ENCODE measurements at places on chromosomes 5 and 9. TPM values are rescaled to one million over a fixed set of nuclear protein-coding genes. Genes with fewer than 3 reads are reported as not detected.

- no peak for DNase-seq
- no peaks in the 10 kb centered on the region for H3K27me3 ChIP-seq
- H3K4me3 ChIP-seq: no peak overlapping the region
- no peak overlapping the region for H3K27ac ChIP-seq
- no peaks in the 10 kb centered on the region for H3K4me1 ChIP-seq
- H3K36me3 ChIP-seq: no peaks in the 10 kb centered on the region
These were observed 15.9 kb downstream of the EBF1 start for GRCh38 chr5:159083548-159084452.

DNA sequence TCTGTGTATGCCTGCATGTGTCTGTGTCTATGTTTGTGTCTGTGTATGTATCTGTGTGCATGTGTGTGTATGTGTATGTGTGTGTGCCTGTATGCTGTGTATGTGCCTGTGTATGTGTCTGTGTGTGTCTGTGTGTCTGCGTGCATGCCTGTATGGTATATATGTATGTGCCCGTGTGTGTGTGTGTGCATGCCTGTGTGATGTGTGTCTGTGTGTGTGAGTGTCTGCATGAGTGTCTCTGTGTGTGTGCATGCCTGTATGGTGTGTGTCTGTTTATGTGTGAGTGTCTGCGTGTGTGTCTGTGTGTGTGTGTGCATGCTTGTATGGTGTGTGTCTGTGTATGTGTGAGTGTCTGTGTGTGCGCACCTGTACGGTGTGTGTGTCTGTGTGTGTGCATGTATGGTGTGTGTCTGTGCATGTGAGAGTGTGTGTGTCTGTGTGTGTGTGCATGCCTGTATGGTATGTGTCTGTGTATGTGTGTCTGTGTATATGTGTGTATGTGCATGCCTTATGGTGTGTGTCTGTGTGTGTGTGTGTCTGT, 137.1 kb upstream of the IRX2 start:
- no peaks in the 10 kb centered on the region for H3K36me3 ChIP-seq
- no peaks in the 10 kb centered on the region for H3K4me1 ChIP-seq

DNA sequence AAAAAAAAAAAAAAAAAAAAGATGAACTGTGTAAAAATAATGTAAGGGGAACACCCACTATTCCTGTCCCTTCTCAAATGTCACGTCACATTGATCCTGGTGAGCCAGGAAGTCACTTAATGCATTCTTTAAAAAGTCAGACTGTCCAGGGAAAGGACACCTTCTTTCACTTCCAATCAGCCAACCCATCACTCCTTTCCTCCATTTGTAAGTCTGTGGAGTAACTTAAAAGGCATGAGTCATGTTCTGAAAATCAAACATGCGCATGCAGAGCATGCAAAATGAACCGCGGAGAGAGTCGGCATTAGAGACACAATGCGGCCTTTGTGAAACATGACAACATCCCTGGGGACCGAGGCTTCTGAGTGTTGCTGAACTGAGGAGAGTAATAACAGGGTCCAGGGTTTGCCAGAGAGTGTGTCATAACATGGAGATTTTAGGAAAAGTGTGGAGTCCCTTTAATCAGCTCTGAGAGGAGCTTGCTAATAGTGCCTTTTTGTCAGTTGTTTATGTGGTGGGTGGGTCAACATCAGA, 77.6 kb upstream of the SEMA6A start:
- H3K4me1 ChIP-seq: peaks cover 4% of the 10 kb centered on the region
- H3K36me3 ChIP-seq: no peaks in the 10 kb centered on the region
- H3K27me3 ChIP-seq: no peaks in the 10 kb centered on the region
- DNase-seq: peak; percentile 71
- H3K4me3 ChIP-seq: no peak overlapping the region
- H3K27ac ChIP-seq: peak overlapping the region; percentile 24

DNA sequence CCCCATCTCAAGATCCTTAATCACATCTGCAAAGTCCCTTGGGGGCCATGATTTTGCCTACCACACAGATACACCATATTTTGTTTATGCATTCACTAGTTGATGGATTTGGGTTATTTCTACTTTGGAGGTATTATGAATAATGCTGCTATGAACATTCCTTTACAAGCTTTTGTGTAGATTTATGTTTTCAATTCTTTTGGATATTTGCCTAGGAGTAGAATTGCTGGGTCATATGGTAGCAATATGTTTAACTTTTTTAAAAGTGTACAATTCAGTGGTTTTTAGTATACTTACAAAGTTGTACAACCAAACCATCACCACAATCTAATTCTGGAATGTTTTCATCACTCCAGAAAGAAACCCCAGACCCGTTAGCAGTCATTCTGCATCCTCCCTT, 7.8 kb upstream of the ANP32B start:
- peaks cover 4% of the 10 kb centered on the region for H3K4me1 ChIP-seq
- no peak overlapping the region for H3K4me3 ChIP-seq
- H3K36me3 ChIP-seq: no peaks in the 10 kb centered on the region
- no peak overlapping the region for H3K27ac ChIP-seq
- H3K27me3 ChIP-seq: no peaks in the 10 kb centered on the region

The RANBP3L gene
- 0.95 TPM for total RNA-seq

DNA sequence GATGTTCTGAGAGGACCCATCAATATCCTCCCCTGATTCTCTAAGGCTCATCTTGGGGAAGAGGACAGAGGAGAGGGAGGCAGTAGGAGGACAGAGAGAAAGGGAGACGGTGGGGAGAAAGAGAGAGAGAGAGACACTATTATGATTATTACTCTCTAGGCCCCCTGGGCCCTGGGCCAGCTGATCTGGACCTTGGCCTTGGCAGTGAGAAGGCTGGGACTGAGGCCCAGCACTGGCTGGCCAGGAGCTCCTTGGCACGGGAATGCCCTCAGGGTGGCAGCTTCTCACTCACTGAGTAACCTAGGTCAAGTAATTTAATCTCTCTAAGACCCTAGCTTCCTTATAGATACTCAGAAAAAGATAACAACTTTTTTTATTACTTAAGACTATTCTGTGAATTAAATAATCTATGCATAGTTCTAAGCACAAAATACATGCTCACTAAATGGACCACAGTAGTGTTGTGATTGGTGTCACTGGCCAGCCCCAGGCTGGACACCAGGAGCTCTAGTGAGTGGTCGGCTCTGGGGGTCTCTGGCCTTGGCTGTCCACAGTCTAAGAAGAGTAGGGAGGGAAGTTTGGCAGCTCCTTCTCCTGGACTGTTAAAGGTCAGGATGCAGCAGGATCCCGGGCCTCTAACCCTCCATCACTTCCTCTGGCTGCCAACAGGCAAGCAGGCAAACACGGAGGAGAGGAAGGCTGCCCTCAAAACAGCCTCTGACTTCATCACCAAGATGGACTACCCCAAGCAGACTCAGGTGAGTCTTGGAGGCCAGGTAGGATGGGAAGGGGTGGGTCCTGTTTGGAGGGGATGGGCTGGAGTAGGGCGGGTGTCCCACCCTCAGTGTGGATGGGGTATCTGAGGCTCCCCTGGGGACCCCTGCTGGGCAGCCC, 50.0 kb downstream of the GSN start:
- no peaks in the 10 kb centered on the region for H3K4me1 ChIP-seq
- H3K4me3 ChIP-seq: no peak overlapping the region
- H3K36me3 ChIP-seq: peaks cover 79% of the 10 kb centered on the region
- H3K27ac ChIP-seq: peak overlapping the region; percentile 91

DNA sequence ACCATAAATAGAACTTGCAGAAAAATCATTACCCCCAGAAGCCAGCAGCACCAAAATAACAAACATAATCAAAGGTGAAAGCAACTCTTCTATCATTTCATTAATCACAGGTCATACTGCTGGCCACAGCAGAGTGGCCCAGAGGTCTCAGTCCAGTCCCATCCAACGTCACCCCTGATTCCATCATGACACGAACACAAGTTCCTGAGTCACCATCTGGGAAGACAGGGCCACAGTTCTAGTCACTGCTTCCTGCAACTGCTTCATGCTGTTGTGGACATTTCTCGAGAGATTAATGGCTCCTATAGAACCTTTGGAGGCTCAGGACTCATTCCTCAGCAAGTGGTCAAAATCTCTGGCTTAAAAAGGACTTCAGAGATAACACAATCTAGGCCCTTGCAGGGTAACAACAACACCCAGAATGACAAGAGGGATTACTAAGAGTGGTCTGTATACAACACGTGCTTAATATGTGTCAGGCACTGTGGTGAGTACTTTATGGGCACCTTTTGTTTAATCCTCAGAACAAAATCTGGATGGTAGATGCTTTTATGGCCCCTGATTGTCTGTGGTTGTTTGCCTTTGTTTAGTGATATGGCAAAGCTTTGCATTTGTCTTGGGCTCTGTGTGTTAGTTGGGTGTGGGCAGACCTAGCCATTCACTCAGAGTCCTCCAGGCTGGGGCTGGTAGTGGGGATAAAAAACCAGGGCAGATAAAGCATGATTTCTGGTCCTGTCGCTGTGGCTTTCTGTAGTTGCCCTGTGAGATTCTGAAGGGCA, 184.3 kb downstream of the DAB2IP start:
- no peaks in the 10 kb centered on the region for H3K27me3 ChIP-seq
- peaks cover 4% of the 10 kb centered on the region for H3K4me1 ChIP-seq
- no peak overlapping the region for H3K27ac ChIP-seq
- H3K36me3 ChIP-seq: no peaks in the 10 kb centered on the region
- no peak overlapping the region for H3K4me3 ChIP-seq

DNA sequence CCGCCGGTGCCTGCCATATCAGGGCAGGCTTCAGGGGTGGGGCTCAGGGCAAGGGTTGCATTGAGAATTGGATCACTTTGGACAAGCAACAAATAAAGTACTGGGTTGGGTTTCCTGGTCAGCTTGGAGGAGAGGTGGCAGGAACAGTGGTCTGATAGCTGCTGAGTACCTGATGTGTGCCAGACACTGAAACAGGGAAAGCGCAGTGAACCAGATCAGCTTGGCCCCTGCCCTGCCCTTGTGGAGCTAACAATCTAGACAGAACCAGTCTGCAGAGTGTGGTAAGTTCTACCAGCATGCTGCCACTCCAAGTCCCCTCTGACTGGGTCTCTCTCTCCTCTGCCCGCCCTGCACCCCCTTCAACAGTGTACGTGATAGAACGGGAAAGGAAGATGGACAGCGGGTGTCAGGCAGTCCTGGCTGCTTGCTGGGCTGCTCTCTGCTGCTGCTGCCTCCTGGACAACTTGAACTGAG, 53.4 kb downstream of the CYSTM1 start:
- no peak for DNase-seq
- no peaks in the 10 kb centered on the region for H3K36me3 ChIP-seq
- H3K27me3 ChIP-seq: no peaks in the 10 kb centered on the region
- peaks cover 56% of the 10 kb centered on the region for H3K4me1 ChIP-seq

GRCh38 chr5:6358434-6358820, 19.9 kb downstream of the MED10 start:
- H3K4me3 ChIP-seq: no peak overlapping the region
- DNase-seq: no peak
- no peak overlapping the region for H3K27ac ChIP-seq
- H3K4me1 ChIP-seq: no peaks in the 10 kb centered on the region
- H3K27me3 ChIP-seq: no peaks in the 10 kb centered on the region

The MYORG gene
- total RNA-seq: 50.4 TPM

The PDE4D gene
- 170 TPM for total RNA-seq

The PRDM9 gene
- not detected for total RNA-seq

The RFESD gene
- total RNA-seq: 0.89 TPM

GRCh38 chr5:115930630-115931337, 31.5 kb upstream of the LVRN start:
- no peaks in the 10 kb centered on the region for H3K27me3 ChIP-seq
- H3K36me3 ChIP-seq: no peaks in the 10 kb centered on the region
- DNase-seq: no peak
- no peaks in the 10 kb centered on the region for H3K4me1 ChIP-seq
- no peak overlapping the region for H3K4me3 ChIP-seq

The SLC36A3 gene
- not detected for total RNA-seq

- no peaks in the 10 kb centered on the region for H3K36me3 ChIP-seq
- H3K27me3 ChIP-seq: no peaks in the 10 kb centered on the region
- no peaks in the 10 kb centered on the region for H3K4me1 ChIP-seq
These were observed 96.0 kb upstream of the SLC12A2 start for GRCh38 chr5:127987354-127988145.

The PTPDC1 gene
- 4.3 TPM for total RNA-seq

GRCh38 chr5:163894645-163895044, 389.2 kb downstream of the MAT2B start:
- H3K36me3 ChIP-seq: no peaks in the 10 kb centered on the region
- H3K4me1 ChIP-seq: no peaks in the 10 kb centered on the region
- H3K27me3 ChIP-seq: no peaks in the 10 kb centered on the region
- no peak overlapping the region for H3K27ac ChIP-seq
